ENCODE measurements at places on chromosomes 5 and 9.

DNA sequence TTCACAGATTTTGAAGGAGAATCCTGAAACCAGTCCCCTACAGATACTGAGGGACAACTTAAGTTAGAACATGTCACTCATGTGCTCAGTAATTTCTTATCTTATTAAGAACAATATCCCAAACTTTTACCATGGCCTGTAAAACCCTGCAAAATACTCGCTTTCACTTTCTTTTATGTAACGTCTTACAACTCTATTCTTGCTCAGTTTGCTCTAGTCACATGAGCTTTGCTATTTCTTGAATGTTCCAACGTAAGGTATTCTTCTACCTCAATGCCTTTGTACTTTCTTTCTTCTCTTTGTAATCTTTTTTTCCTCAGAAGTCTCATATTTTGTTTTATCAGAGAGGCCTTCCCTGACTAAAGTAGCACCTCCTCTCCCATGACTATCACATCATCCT is 14.1 kb downstream of the TMEM38B start:
- no peak for DNase-seq

GRCh38 chr5:9197881-9198260 is 348.0 kb downstream of the SEMA5A start:
- no peak for DNase-seq

- no peak for DNase-seq
These were observed 322.9 kb downstream of the TMEM38B start for GRCh38 chr9:106017198-106017740.

- peak; percentile 38 for DNase-seq
These were observed 9.3 kb upstream of the TEX48 start for GRCh38 chr9:114691046-114691955.

DNA sequence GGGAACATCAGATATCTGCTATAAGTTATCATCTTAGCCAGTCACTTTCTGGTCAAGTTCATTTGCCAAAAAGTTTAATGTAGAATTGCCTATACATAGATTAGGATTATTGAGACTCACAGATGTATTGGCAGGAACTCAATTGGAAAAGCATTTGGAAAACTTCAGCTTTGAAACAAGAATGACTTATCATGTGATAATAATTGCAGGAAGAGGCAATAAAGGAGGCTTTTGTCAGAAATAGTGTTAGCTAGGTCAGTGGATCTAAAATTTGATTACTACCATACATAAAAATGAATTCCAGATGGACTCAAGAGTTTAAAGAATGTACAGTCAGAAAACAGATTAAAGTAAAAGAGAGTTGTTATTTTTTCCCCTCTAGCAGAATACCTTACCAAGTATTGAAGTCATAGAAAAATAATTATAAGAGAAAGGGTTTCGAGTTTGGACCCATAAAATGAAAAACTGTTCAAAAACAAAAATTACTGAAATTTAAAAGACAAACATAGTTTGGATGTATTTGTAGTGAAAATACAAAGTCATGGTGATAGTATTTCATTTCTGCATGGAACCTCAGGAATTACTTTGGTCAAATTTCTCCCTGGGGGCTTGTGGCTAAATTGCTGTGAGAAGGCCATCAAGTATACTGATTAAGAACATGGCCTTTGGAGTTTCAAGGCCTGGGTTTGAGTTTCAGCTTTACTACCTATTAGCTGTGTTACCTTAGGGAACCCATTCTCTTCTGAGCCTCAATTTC is 159.9 kb downstream of the TMEM38B start:
- no peak for DNase-seq

GRCh38 chr5:82511134-82511533 is 233.0 kb upstream of the RPS23 start:
- no peak for DNase-seq

DNA sequence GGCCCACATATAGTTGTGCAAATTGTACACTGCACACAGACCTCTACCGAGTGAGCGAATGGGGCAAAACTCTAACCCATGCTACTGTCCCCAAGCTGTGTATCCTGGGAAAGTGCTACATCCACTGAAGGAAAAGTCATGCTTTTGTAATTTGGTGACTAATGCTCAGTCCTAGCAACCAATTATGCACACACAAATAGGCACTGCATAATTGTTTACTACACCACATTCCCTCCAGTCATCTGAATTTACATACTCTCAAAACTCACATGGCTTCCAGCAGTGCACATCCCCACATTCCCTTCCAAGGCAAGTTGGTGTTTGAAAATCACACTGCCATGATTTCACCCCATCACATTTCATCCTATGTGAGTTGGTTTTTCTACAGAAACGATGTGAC is 125.9 kb upstream of the OSMR start:
- DNase-seq, result no peak

DNA sequence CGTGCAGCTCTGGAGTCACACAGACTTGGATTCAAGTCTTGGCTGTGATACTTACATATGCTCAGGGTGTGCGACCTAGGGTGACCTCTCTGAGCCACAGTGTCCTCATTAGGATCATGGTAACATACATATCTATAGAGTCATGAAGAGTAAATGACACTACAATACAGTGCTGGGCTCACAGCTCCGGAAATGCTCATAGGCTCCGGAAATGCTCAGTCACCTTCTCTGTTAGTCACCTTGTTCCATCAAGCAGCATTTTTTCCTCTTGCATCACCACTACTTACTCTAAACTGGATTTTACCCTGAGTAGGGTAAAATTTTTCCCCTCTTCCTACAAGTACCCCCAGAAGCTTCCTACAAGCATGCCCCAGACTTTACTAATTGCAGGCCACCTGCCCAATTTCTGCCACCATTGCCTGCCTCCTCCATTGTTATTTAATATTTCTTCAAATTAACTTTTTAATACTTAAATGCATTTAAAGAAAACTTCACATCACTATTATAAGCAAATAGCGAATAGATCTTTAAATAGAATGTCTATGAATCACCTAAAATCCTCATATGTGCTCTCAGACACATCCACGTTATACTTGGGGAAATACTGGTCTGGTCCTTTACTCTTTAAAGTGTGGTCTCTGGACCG is 147.6 kb upstream of the SPRY4 start:
- peak; percentile 8 for DNase-seq

DNA sequence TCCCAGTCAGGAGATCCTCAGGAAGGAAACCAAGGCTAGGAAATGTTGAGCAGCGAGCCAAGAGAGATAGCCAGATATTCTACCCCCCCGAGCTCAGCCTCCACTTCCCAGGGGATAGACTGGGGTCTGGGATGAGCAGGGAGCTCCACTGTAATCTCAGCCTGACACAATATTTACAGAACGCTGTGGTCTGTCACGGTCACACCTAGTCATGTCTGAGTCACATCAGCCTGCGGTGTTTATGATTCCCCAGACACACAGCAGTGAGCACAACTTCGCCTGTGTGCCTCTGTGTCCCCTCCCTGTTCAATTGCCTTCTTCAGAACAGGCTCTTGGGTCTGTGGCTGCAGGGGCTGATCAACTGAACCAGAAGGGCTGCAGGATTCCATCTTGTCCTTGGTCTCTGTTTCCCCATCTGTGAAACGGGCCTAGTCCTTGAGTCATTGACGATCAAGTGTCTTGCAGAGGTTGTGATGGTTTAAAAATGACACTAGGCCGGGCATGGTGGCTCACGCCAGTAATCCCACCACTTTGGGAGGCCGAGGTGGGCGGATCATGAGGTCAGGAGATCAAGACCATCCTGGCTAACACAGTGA is 8.6 kb upstream of the PRRX2 start:
- no peak for DNase-seq

GRCh38 chr9:107639426-107639825 is 149.9 kb upstream of the KLF4 start:
- no peak for DNase-seq

- no peak for DNase-seq
These were observed 524 bp downstream of the FUBP3 start for GRCh38 chr9:130579738-130580463.

DNA sequence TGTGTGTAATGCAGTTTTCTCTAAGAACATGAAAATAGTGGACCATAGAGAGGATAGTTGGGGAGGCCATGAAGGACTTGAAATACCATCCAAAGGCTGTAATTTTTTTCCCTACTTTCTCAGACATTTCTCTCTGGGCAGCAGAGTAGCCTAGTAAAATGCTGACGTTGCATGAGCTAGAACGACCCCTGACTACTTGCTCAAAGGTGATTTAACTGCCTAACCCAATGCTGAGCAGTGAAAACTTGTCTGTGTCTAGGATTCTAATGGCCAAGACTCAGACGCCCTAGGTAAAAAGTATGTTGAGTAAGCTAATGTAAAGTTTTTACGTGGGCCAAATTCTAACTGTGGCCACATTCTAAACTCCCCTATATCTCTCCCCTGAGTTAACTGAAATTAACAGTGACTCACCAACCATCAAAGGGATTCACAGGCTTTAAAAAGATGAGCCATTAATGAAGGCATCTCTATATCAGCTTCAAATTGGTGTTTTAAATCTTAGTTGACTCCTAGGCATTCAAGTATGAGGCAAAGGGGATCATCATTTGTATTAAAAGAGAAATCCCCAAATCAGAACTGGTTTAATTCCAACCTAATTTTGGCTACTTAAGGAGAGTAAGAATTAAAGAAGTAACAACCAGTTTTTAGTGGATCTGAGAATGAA is 121.0 kb upstream of the GAS1 start:
- no peak for DNase-seq

- no peak for DNase-seq
These were observed 85.9 kb downstream of the TMEM252 start for GRCh38 chr9:68454579-68455334.

- no peak for DNase-seq
These were observed 653.4 kb downstream of the ANXA1 start for GRCh38 chr9:73805111-73805510.

GRCh38 chr9:131107760-131108159 is 11.4 kb downstream of the AIF1L start:
- no peak for DNase-seq

DNA sequence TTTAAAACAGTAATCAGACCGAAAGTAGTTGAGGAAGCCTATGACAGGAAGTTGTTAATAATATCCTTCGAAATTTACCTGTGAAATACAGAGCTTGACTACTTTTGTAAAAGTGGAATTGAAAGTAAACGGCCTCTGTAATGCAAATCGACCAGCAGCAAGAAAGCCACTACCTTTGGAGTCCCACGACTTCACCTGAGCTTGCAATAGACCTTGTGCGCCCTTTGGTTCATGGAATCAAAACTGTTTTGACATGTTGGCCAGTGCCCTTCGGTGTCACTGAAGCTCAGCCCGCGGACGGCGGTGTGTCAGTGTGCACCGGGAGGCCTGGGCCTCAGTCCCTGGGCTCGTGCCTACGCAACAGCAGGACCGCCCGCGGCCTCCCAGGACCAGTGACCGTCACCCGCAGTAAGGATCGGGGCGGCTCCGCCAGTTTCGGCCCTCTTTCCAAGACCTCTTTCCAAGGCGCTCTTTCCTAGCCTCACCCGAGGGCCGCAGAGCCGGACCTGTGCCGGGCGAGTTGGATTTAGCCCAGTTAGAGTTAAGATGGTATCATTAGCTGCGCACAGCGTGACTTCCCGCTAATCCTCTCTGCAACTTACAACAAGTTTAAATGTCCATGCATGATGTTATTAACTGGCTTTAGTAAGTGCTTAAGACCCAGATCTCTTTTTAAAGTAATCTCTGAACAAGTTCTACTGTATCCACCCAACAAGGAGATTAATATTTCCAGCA is 223.3 kb downstream of the MEF2C start:
- DNase-seq, result no peak

DNA sequence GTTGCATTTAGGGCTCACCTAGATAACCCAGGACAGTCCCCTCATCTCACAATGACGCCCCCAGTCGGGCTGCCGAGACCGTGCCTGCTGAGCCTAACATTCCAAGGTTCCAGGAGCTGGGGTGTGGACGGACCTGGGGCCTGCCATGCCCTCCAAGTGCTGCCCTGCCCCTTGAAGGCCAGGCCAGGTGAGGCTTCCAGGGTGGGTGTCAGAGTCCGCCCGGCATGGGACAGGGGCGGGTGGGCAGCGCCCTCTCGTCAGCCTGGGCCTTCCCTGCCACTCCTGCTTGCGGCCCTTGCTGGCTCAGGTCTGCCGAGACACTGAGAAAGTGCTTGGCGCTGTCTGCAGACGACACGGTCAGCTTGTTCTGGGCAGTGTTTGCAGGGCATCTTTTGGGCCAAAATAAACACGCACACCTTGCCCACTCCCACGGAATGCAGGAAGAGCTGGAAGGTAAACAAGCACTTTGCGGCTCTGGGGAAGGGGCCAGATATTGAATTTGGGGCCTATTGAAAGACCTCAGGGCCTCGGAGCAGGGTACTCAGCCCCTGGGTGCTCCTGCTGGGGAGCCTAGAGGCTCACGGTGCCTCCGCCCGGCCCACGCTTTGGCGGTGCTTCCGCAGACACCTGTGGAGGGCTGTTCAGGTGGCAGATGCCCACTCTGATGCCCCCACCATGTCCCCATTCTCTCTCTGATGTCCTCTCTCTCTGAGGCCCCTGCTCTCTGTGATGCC is 4.2 kb upstream of the SCGB3A1 start:
- no peak for DNase-seq

DNA sequence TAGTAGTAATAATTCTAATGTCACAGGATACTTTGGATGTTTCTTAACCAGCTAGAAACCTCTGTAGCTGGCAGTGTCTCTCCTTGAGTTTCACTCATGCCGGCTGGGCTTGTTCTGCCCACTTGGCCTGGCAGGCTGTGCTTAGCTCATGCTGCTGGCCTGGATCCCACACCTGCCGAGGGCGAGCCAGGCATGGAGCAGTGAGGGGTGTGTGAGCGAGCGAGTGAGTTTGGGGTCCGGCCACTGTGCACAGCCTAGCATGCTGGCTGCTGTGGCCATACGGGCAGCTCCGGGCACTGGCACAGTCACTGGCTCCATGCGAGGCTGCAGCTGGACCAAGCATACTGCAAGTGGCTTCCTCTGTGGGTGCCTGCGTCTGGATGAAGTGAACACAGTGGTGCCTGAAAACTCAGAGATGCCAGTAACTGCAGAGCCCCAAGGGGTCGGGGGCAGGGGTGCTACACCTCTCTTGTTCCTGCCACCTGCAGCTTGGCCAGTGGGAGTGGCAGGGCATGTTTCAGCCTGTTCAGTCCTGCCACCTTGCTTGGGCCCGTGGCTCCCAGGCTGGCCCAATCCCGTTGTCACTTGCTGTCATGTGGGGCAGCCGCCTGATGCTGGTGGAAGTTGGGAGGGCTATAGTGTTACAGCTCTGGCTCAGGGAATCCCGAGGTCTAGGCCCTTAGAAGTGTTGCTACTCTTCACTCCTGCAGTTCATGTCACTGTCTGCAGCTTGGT is 9.9 kb downstream of the FSD1L start:
- DNase-seq, result no peak

- DNase-seq, result no peak
These were observed 1.4 kb downstream of the RNU6ATAC start for GRCh38 chr9:134162926-134163370.

DNA sequence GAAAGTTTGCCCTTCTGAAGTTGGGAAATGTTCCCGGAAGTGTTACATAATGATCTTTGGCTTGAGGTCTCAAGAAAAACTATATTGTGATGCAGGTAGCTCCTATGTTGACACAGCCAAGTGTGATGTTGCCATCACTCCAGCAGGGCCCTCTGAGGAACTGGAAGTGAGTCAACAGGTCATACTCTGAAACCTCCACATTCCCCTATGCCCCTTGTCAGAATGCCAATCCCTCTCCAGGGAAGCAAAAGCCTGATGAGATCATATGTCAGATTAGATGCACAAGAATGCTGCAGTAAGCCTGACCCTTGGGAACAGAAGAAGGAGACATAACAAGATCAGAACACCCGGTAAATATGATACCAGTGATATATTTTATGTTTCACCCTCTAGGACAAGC is 66.8 kb upstream of the ITGA2 start:
- DNase-seq, result no peak
